ENCODE measurements at places on chromosomes 1 and 21.

DNA sequence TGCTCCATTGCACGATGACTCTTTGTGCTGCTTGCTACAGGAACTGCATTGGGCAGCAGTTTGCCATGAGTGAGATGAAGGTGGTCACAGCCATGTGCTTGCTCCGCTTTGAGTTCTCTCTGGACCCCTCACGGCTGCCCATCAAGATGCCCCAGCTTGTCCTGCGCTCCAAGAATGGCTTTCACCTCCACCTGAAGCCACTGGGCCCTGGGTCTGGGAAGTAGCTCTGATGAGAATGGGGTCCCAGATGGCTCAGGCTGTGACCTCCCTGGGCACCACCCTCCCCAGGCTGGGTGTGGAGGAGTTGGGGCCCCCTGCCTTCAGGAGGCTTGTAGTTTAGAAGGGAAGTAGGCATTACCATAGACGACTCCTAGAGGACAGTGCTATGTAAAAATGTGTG lies 19.7 kb downstream of the CYP4B1 start:
- H3K36me3 ChIP-seq = no peaks in the 10 kb centered on the region
- no peak overlapping the region for H3K27ac ChIP-seq
- H3K27me3 ChIP-seq = no peaks in the 10 kb centered on the region
- H3K4me3 ChIP-seq = no peak overlapping the region
- H3K4me1 ChIP-seq = no peaks in the 10 kb centered on the region

DNA sequence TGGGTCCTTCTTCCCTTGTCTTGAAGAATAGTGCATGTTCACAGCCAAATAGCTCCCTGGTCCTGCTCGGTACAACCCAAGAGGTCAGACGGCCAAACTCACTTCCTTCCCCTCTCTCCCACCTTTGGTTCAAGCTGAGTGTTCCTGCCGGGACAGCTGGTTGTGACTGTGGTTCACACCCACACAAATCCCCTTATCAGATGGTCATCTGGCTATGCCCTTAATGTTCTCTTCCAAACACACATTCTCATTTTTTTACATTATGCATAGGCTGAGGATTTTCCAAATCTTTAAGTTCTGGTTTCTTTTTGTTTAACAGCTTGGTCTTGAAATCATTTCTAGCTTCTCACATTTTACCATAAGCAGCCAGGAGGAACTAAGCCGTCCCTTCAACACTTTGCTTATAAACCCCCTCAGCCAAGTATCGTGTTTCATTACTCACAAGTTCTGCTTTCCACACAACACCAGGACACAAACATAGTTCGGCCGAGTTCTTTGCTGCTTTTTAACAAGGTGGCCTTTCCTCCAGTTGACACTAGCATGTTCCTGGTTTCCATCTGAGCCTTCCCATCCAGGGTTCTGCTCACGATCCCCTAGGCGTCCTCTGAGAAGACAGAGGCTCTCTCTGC lies 19.7 kb upstream of the TSPEAR start:
- no peak for DNase-seq
- no peak overlapping the region for H3K4me3 ChIP-seq
- H3K27ac ChIP-seq = no peak overlapping the region
- peaks cover 2% of the 10 kb centered on the region for H3K27me3 ChIP-seq
- H3K4me1 ChIP-seq = no peaks in the 10 kb centered on the region

GRCh38 chr1:233025567-233025966 lies 75.2 kb downstream of the NTPCR start:
- peaks cover 2% of the 10 kb centered on the region for H3K4me1 ChIP-seq
- H3K27me3 ChIP-seq = no peaks in the 10 kb centered on the region
- H3K4me3 ChIP-seq = no peak overlapping the region
- no peak for DNase-seq
- no peaks in the 10 kb centered on the region for H3K36me3 ChIP-seq

GRCh38 chr1:56385314-56385713 lies 194.0 kb downstream of the PLPP3 start:
- no peaks in the 10 kb centered on the region for H3K27me3 ChIP-seq
- no peaks in the 10 kb centered on the region for H3K36me3 ChIP-seq
- H3K27ac ChIP-seq = no peak overlapping the region
- H3K4me3 ChIP-seq = no peak overlapping the region

DNA sequence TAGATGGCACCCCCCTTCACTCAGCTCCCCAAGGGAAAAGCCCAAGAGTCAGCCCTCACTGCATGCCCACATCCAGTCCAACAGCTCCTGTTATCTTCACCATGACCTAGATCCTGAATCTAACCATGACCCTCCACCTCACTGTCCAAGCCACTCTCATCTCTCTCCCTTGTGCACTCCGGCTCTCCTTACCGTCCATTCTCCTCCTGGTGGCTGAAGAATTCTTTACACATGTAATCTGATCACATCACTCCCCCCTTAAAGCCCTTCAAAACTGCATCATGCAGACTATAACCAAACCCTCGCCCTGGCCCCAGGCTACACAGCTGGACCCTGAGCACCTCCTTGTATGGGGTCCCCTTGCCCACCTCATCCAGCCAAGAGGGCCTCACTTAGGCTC lies 14.0 kb upstream of the PAQR7 start:
- DNase-seq = no peak
- peaks cover 19% of the 10 kb centered on the region for H3K36me3 ChIP-seq
- H3K4me1 ChIP-seq = peaks cover 2% of the 10 kb centered on the region

DNA sequence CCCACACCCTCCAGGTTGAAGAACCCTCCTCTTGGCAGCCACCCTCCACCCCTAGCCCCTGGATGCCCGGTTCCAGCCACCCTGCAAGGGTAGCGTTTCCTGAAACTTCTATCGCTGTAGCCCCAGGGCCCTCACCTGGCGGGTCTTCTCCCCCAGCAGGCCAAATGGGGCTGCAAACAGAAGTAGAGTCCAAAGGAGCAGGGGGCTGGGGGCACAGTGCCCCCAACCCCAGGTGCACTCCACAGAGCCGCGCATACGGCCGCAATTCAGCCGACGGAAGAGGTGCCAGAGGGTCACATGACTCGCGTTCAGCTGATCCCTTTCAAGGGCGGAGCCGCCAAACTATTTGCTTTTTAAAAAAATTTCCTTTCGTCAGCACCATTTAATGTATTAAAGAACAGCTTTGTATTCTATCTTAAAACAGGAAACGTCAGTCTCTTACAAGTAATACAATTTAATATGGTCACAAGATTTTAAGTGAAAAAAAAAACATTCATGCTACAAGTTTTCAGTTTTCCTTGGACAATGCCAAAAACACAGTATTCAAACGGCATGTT lies at the start of gene GLMP:
GLMP (minus strand) TSS at position 289 of the 557 bp plus-strand sequence; CDS start at position 255, 34 bp downstream.
- H3K4me1 ChIP-seq = peaks cover 9% of the 10 kb centered on the region
- H3K36me3 ChIP-seq = no peaks in the 10 kb centered on the region
- H3K27ac ChIP-seq = peak within 1 kb of the TSS; percentile 86
- peak; percentile 41 for DNase-seq

DNA sequence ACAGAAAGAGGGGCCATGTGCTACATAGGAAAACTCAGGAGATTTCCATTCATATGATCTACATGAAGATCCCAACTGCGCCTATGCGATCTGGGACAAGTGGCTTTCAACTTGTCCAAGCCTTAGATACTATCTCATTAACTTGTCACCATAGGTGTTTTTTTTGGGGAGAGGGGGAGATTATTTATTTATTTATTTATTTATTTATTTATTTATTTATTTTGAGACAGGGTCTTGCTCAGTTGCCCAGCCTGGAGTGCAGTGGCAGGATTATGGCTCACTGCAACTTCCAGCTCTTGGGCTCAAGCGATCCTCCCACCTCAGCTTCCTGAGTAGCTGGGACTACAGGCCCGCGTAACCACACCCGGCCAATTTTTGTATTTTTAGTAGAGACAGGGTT lies 11.3 kb downstream of the FABP3 start:
- DNase-seq = no peak
- no peak overlapping the region for H3K27ac ChIP-seq
- peaks cover 3% of the 10 kb centered on the region for H3K4me1 ChIP-seq
- H3K36me3 ChIP-seq = peaks cover 10% of the 10 kb centered on the region
- H3K4me3 ChIP-seq = no peak overlapping the region

GRCh38 chr1:238205045-238205662 lies 314.4 kb upstream of the ZP4 start:
- H3K27ac ChIP-seq = no peak overlapping the region
- no peaks in the 10 kb centered on the region for H3K27me3 ChIP-seq
- no peak for DNase-seq
- H3K4me1 ChIP-seq = no peaks in the 10 kb centered on the region
- H3K4me3 ChIP-seq = no peak overlapping the region
- H3K36me3 ChIP-seq = no peaks in the 10 kb centered on the region

DNA sequence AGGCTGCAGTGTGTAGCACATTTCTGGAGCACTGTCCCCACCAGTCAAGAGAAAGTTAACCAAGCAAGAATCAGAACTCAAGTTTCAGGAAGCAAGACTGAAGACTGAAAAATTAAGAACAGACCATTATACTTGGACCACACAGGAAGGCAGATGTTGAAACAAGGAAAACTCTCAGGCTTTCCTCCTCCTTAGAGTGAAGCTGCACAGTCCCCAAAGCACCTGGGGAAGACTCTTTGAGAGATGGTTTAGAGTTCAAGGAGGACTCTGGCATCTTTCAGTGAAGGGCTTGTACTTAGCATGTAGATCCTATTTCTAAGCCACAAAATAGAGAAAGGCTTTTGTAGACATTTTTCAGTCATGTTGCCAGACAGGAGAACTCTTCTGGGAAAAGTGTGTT lies 113.7 kb upstream of the KCTD3 start:
- H3K27me3 ChIP-seq = no peaks in the 10 kb centered on the region
- H3K4me3 ChIP-seq = no peak overlapping the region
- DNase-seq = no peak
- H3K36me3 ChIP-seq = no peaks in the 10 kb centered on the region
- H3K4me1 ChIP-seq = no peaks in the 10 kb centered on the region

GRCh38 chr1:25186161-25187007 lies 45.9 kb downstream of the SYF2 start:
- no peaks in the 10 kb centered on the region for H3K36me3 ChIP-seq
- H3K4me3 ChIP-seq = no peak overlapping the region
- H3K4me1 ChIP-seq = no peaks in the 10 kb centered on the region
- H3K27me3 ChIP-seq = no peaks in the 10 kb centered on the region
- H3K27ac ChIP-seq = no peak overlapping the region

DNA sequence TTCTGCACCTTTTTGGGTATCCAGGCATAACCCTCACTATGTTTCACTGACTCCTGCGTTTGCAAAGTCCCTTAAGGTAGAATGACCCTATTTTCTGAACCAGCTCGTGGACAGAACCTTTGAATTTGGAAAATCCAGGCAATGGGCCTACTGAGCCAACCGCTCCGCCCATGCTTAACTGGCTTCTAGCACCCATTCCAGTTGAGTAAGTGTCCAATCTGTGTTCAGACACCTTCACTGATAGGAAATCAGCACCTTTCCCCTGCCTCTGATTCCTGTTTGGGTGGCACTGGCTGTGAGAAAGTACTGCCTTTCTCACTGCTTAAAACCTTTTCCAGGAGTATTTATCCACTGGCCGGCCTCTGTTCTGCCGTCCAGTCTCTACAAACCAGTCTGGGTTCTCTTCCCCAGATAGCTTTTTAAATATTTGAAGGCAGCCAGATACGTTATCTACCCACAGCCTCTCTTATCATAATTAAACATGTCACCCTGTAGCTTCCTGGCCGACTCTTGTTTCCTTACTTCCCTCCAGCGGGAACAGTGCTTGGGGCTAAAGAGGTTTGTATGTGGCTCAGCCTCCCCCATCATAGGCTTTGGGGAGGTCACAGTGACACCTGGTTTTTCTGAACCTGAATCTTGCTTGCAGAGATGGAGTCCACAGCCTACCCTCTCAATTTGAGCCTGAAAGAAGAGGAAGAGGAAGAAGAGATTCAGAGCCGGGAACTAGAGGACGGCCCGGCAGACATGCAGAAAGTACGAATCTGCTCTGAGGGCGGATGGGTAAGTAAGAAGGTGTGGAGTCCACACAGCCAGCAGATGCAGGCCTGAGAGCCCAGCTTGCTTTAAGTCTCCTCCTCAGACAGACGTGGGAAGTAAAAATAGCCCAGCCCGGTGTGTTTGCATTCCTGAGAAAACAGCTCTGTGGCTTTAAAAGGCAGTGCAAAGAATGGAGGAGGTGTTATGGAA lies 1.3 kb downstream of the POGK start:
- peaks cover 30% of the 10 kb centered on the region for H3K4me1 ChIP-seq
- no peak for DNase-seq

DNA sequence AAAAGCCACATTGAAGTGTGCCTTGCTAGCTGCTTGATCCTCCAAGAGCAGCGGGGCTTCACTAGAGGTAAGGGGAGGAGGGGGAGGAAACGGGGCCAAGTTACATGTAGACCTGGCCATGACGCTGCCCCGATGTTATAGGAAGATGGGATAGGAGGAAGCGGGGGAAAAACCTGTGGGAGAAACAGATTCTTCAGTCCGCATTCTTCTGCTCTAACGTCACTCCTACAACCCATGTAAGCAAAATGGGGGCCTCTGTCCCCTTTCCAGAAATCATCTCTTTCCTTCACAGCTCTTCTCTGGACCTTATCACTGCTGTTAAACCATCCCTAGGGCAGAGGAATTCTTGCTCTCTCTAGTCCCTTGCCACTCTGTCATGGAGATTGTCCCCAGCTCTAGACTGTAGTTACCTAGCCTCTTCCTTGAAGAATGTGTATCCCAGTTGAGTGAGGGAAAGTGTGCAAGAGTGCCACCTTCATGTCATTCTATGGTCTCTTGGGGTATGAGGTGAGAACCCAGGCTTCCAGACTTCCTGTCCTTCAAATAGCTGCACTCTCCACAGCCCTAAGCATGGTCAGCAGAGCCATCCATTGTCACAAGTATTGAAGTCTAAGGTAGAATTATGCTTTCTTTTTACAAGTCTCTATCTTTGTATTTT lies 11.4 kb downstream of the PLEKHO1 start:
- H3K27ac ChIP-seq = peak overlapping the region; percentile 66
- peaks cover 54% of the 10 kb centered on the region for H3K4me1 ChIP-seq
- peak overlapping the region; percentile 49 for H3K4me3 ChIP-seq
- no peak for DNase-seq
- peaks cover 2% of the 10 kb centered on the region for H3K27me3 ChIP-seq

- no peak overlapping the region for H3K27ac ChIP-seq
- no peak for DNase-seq
- no peaks in the 10 kb centered on the region for H3K4me1 ChIP-seq
- no peaks in the 10 kb centered on the region for H3K36me3 ChIP-seq
Measured at GRCh38 chr1:22794647-22795365, 84.2 kb downstream of the EPHB2 start.

GRCh38 chr1:87684713-87685205 lies 356.1 kb downstream of the LMO4 start:
- no peaks in the 10 kb centered on the region for H3K4me1 ChIP-seq
- DNase-seq = no peak
- no peak overlapping the region for H3K27ac ChIP-seq
- H3K36me3 ChIP-seq = no peaks in the 10 kb centered on the region
- no peaks in the 10 kb centered on the region for H3K27me3 ChIP-seq

DNA sequence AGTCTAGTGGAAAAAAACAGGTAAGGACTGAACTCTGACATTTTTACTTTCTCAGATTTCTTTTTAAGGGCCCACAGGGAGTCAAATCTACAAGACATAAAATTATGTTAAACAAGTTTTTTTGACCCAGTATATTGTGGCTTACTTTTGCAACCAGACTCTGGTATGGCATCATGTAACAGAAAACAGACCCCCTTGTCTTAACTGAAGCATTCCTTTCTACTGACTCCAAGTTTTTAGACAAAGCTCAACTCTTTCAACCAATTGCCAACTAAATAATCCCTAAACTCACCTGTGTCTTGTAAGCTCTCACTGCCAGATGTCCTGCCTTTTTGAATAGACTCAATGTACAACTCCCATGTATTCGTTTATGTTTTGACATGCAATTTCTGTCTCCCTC lies 64.3 kb downstream of the FASLG start:
- H3K36me3 ChIP-seq = peaks cover 2% of the 10 kb centered on the region
- no peak for DNase-seq
- H3K4me3 ChIP-seq = no peak overlapping the region
- H3K27me3 ChIP-seq = peaks cover 3% of the 10 kb centered on the region
- H3K27ac ChIP-seq = no peak overlapping the region
